Lower lobe of right lung (tissue), 2 donors: ENCODE measurements at places on chromosomes 6 and 20. TPM values are rescaled to one million over a fixed set of nuclear protein-coding genes. Genes with fewer than 3 reads are reported as not detected.

The SLC26A8 gene
- 1.2 TPM for total RNA-seq

The PAQR8 gene
- total RNA-seq: 6.8 TPM

The MATN4 gene
- total RNA-seq: not detected

The MYCT1 gene
- 18.0 TPM for total RNA-seq

The VEGFA gene
- 196 TPM for total RNA-seq

DNA sequence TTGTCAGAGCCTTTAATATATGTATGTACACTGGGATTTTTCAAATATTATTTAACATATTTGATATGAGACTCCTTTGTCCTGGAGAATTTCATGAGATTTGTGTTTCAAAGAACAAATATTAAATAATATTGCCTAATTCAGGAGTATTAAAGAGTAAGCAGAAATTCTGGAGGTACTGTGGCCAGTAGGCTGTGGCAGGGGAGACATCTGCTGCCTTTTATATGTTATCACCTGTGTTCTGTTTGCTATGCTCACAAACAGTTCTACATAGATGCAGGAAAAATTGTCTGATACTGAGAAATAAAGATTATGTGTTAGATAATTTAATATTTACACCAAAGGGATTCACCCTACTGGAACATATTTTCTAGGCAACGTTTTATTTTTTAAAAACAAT is 395.4 kb upstream of the SLC35B3 start:
- no peaks in the 10 kb centered on the region for H3K27me3 ChIP-seq
- DNase-seq: no peak
- H3K27ac ChIP-seq: no peak overlapping the region
- H3K4me1 ChIP-seq: no peaks in the 10 kb centered on the region

- no peak overlapping the region for H3K4me3 ChIP-seq
- DNase-seq: no peak
- peaks cover 7% of the 10 kb centered on the region for H3K4me1 ChIP-seq
- H3K36me3 ChIP-seq: peaks cover 78% of the 10 kb centered on the region
- H3K27me3 ChIP-seq: no peaks in the 10 kb centered on the region
Measured at GRCh38 chr6:7188492-7188891, 80.7 kb downstream of the RREB1 start.
